Astrocyte (in vitro differentiated cells and primary cell): ENCODE measurements at places on chromosomes 3 and 15. TPM values are rescaled to one million over a fixed set of nuclear protein-coding genes. Genes with fewer than 3 reads are reported as not detected.

APBA2 gene
- total RNA-seq: 12.7 and 15.2 TPM in 2 replicates

CHST14 gene
- 25.7 and 26.4 TPM in 2 replicates for total RNA-seq

TLR9 gene
- 0.25 and 0.36 TPM in 2 replicates for total RNA-seq

ANKRD34C gene
- total RNA-seq: 0.05 TPM in 1 of 2 replicates, not detected in the other

HTD2 gene
- total RNA-seq: 7.3 and 7.7 TPM in 2 replicates

GOLGA6D gene
- not detected in 2 replicates for total RNA-seq

THBS1 gene
- total RNA-seq: 720 and 820 TPM in 2 replicates

SMAD6 gene
- total RNA-seq: 2.7 and 4.0 TPM in 2 replicates

SPINK8 gene
- total RNA-seq: not detected in 2 replicates

SLC2A2 gene
- not detected in 2 replicates for total RNA-seq

RNF7 gene
- total RNA-seq: 166 and 168 TPM in 2 replicates

UBE3A gene
- 102 and 109 TPM in 2 replicates for total RNA-seq

ACTRT3 gene
- total RNA-seq: 3.3 and 3.7 TPM in 2 replicates

FSD2 gene
- total RNA-seq: 0.09 TPM in 1 of 2 replicates, not detected in the other

SOX14 gene
- 0.09 TPM in 1 of 2 replicates, not detected in the other for total RNA-seq

GOLGA6L4 gene
- 3.3 and 4.6 TPM in 2 replicates for total RNA-seq

CFAP100 gene
- not detected in 2 replicates for total RNA-seq

SAXO2 gene
- total RNA-seq: 1.1 and 1.2 TPM in 2 replicates

DAZL gene
- total RNA-seq: not detected in 2 replicates

GRK7 gene
- total RNA-seq: not detected in 2 replicates

SPTSSB gene
- 0.50 TPM in 1 of 2 replicates, not detected in the other for total RNA-seq

CCR1 gene
- 0.20 and 0.41 TPM in 2 replicates for total RNA-seq

SI gene
- not detected in 2 replicates for total RNA-seq

SYNM gene
- 9.7 and 10.1 TPM in 2 replicates for total RNA-seq

ANKRD63 gene
- not detected in 2 replicates for total RNA-seq

STRIT1 gene
- total RNA-seq: not detected in 2 replicates

CCDC54 gene
- not detected in 2 replicates for total RNA-seq

MASP1 gene
- 0.62 and 0.79 TPM in 2 replicates for total RNA-seq

PLOD2 gene
- 117 and 151 TPM in 2 replicates for total RNA-seq

GTF2E1 gene
- 28.8 and 31.6 TPM in 2 replicates for total RNA-seq

NKIRAS1 gene
- total RNA-seq: 10.7 and 11.0 TPM in 2 replicates

IDH3A gene
- total RNA-seq: 36.3 and 37.9 TPM in 2 replicates

CDHR4 gene
- not detected in 2 replicates for total RNA-seq

PLEKHO2 gene
- 11.5 and 12.1 TPM in 2 replicates for total RNA-seq

MAP2K1 gene
- total RNA-seq: 62.4 and 66.5 TPM in 2 replicates

CISH gene
- 0.75 and 1.2 TPM in 2 replicates for total RNA-seq

FEZF2 gene
- total RNA-seq: not detected in 2 replicates

BBS4 gene
- 16.9 and 17.7 TPM in 2 replicates for total RNA-seq

FAM174B gene
- 10.2 and 11.2 TPM in 2 replicates for total RNA-seq

RLBP1 gene
- not detected in 2 replicates for total RNA-seq

GNL3 gene
- 85.4 and 93.7 TPM in 2 replicates for total RNA-seq

AMIGO3 gene
- total RNA-seq: 0.16 TPM in 1 of 2 replicates, not detected in the other

ZNF80 gene
- total RNA-seq: not detected in 2 replicates

SEMA5B gene
- 1.0 and 2.1 TPM in 2 replicates for total RNA-seq

TMEM207 gene
- total RNA-seq: not detected in 2 replicates

CELF6 gene
- total RNA-seq: 0.41 TPM in 1 of 2 replicates, not detected in the other

SLCO2A1 gene
- 2.1 and 2.2 TPM in 2 replicates for total RNA-seq

CHST13 gene
- not detected in 2 replicates for total RNA-seq

NDN gene
- 59.5 and 61.6 TPM in 2 replicates for total RNA-seq
